Anterior cingulate cortex (tissue), 58 donors: ENCODE measurements at places on chromosomes 6 and 20.

DNA sequence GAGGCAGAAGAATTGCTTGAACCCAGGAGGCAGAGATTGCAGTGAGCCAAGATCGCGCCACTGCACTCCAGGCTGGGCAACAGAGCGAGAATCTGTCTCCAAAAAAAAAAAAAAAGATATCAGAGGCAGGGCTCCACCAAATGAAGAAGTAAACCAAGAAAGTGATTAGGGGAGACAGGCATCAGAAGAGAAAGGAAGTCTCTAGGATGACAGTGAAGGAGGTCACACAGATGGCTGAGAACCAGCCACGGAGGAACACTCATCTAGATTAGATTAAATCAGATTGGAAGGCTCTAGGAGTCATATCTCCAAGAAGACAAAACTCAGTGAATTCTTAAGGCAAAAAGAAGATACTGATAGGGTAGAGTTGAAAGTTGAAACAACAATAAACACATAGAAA, 102.2 kb upstream of the CCDC28A start:
- no peak for DNase-seq

DNA sequence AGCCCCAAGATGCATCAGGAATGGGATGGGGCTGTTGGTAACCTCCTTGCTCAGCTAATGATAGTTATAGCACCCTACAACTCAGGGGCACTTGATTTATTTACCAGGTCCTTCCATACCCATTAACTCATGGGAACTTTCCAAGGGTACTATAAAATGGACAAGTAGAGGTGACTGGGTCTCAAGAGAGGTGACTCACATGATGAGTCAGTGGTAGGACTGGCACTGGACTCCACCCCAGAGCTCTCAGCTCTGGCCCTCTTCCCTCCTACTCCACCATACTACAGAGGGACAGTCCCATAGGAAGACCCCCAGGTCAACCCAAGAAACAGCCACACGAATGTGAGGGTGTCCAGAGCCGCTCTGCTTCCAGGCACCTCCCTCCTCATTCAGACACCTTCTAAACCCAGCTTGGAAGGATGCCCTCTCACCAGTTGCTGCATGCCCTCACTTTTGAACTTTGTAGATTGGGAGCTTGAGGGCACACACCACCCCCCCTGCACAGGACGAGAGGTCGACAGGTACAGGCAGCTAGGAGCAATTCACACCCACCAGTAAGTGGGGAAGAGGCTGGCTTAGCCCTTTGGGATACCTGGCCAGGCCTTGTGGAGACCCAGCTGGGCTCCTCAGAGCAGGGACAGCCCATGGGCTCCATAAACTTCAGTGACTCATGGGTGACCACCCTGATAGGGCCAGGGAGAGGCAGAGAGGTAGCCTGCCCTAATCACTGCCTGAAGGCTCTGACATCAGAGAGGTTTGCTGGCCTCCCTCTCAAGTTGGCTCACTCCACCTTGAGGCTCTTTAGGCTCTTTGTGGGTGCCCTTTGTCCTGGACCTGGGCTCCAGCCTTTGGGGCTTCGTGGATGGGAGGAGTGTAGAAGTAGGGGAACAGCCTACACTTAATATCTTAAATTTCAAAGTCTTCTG, 81.6 kb upstream of the MLN start:
- no peak for DNase-seq

DNA sequence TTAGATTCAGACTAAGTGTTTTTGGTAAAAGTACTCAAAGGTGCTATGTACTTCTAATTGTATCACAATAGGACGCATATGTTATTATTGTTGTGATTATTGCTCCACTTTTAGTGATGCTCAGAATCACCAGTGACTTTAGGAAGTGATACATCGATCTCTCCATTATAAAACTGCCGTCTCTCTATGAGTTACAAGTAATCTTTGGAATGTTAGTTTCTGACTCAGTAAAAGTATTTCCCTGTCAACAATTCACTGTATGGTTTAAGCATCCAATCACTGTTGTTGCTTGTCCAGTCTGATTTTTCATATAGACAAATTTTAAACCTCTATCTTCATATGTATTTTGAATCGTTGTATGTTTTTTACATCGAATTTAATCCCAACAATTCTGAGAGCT, 9.4 kb downstream of the DCBLD1 start:
- no peak for DNase-seq

GRCh38 chr6:109305028-109305427, 77.2 kb downstream of the CD164 start:
- DNase-seq = no peak

- DNase-seq = no peak
These were observed 23.8 kb downstream of the BPIFB1 start for GRCh38 chr20:33306807-33307206.

GRCh38 chr20:3374296-3374695, 33.2 kb downstream of the DNAAF9 start:
- DNase-seq = no peak
